Posterior vena cava (tissue), 2 donors: ENCODE measurements at places on chromosomes 1 and 21. TPM values are rescaled to one million over a fixed set of nuclear protein-coding genes. Genes with fewer than 3 reads are reported as not detected.

PCP4L1 gene
- 4.6 TPM for total RNA-seq

IGFN1 gene
- 0.90 TPM for total RNA-seq

- DNase-seq, result no peak
These were observed 93.3 kb downstream of the IGSF21 start for GRCh38 chr1:18200918-18201317.

DNA sequence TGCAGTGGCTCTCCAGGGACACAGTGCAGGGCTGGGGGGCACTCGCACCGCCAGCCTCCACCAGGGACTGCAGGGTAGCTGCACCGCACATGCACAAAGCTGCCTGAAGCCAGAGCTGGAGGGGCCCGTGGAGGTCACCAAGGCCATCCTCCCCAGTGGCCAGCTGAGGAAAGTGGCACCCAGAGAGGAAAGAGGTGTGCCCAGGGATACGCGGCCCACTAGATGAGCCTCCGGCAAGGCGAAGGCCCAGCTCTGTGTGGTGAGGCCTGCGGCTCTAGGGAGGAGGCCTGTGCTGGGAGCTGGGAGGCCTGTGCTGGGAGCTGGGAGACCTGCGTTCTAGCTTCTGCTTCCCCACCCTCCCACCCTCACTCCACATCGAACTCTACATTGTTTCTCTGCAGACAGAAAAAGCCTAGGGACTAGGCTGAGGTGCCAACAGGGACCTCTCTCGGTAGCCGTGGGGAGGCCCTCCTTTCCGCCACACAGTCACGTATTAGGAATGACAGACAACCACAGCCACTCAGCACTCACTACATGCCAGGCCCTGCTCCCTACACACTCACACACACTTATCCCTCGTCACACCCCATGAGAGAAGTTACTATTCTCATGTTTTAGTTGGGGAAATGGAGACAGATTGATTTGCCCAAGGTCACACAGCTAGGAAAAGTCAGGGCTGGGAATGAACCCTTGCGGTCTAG lies 921 bp upstream of the ASCL5 start:
- no peak for DNase-seq

- DNase-seq, result no peak
These were observed 26.4 kb downstream of the LRRC53 start for GRCh38 chr1:74486036-74486435.
